ENCODE measurements at places on chromosomes 5 and 9.

DNA sequence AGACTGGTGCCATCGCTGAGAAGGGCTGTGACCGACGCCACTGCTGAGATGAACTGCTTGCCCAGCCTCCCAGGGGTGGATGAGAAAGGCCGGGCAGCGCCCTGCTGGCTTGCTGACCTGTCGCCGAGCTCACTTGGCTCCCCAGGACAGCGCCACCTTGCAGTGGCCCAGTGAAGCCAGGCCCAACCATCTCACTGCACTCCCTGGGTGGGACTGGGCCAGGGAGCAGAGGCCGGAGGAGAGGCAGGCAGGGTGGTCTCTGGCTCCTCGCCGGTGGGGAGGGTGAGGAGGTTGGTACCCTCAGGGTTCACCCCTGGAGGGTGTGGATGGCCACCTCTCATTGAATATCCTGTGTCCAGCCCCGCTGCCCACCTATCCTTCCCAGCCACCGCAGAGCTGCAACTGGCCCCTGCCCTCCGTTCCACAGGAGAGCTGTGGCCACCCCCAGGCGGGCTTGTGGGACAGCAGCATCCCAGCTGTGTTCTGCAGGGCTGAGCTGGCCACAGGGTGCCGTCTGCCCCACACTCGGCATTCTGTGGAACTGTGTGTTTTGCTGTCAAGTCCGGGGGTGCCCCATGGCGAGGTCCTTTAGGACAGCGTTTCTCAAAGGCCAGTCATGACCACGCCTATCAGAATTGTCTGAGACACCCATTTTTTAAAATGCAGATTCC is 41.0 kb upstream of the FCN2 start:
- DNase-seq = no peak

GRCh38 chr5:140267559-140268018 is 35.3 kb downstream of the PFDN1 start:
- DNase-seq = no peak

DNA sequence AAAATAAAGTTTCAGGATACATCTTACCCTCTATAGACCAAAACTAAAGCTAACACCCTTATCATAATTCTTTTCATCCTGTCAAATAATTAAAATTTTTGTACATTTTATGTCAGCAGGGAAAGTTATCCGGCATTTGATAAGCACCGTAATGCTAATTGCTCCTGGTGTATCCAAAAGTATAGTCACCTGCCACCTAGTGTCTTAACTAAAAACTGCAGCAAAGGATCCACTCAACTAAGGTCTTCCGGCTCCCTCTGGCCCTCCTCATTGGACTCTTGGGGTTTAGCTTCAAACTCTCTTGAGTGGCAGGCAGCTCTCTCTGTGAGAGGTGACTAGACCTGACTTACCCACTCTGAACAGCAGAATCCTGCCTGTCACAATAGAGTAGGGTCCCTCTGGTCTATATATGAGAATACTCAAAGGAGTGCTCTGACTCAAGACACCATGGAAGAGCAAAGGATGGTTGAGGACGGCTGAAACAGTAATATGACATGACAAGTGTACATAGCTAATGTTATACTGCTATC is 60.4 kb upstream of the CAST start:
- DNase-seq = peak; percentile 76

DNA sequence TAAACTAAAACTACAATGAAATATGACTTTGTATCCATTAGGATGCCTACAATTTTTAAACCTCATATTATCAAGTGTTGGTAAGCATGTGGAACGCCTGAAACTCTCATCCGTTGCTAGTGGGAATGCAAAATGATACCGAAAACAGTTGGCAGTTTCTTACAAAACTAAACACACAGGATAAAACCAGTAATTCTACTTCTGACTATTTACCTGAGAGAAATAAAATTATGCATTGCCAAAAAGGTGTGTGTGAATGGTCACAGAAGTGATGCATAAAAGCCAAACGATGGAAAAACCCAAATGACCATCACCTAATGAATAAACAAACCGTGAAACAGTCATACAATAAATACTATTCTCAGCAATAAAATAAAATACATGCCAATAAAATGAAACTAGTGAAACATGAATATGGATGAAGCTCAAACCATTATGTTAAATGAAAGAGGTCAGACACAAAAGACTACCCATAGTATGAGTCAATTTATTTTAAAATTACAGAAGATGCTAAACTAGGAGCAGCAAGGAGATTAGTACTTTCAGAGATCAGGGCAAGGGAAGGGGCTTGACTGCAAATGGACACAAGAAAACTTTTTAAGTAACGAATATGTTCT is 13.4 kb downstream of the AUH start:
- no peak for DNase-seq

DNA sequence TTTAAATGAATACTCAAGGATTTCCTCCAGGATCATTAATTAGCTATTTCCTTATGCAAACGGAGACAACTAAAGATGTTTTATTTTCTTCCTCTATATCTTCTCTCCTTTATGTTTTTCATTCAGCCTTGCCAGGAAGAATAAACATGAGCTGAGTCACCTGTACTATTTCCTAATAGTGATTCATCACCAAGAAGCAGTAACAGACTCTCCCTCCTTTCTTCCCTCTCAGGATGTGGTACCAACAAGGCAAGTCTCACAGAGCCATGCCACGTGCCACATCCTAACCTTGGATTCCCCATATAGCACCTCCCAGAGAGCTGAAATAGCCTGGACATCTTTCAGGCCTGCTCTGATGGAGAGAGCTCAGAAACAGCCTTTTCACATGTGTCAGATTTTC is 758.6 kb upstream of the DMAC1 start:
- no peak for DNase-seq

DNA sequence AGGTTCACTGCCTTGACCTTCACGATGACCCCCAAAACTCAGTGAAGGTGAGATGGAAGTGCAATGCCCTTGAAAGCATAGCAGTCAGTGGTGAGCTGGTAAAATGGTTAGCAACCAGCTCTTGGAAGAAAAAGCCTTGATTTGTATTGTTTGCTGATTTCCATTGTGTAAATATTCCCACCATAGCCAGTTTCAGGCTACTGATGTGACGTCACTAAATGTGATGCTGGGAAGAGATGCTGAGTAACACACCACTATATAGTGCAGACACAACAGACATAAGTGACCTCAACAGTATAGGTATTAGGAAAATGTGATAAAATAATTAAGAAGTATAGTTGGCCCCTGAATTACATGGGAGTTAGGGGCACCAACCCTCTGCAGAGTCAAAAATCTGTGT is 31.1 kb downstream of the GZMK start:
- no peak for DNase-seq

GRCh38 chr5:131394128-131394527 is 130.3 kb downstream of the CDC42SE2 start:
- peak; percentile 47 for DNase-seq

DNA sequence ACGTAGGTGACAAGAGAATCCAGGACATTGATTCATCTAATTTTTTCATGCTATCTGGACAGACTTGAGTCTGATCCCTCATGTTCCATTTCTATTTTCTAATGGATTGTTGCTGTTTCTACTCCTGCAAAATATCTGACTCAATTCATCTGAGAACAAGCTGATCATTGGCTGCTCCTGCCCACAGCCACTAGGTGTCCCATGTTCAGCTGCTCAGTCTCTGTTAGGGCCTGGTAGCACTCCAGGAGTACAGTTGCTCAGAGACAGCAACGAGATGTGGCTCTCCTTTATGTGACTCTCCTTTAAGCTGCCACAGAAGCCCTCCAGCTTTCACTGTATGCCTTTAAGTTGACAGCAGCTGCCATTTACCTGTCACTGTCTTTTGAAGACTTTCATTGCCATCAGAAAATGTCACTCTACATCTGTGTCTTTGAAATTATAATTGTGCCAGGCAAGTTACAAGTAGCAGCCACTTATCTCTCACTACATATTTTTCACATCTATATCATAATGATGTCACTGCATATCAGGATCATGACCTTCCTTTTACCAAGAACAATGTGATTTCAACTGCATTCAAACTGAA is 1944.2 kb upstream of the NUDT12 start:
- no peak for DNase-seq

DNA sequence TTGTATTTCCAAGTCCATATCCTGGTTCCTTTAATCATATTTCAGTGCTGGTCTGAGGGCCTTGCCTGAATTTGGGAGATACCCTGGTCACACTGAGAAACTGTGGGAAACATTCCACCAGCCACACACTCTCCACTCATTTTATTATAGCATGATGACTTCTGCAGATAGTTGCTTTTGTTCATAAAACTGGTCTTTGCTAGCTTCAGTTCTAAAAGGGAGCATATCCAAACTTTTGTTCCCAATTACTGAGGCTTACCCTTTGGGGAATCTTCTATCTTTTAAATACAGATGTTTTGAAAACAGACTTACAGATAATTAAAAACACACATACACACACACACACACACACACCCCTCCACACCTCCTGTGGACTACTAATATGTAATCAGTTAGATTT is 21.0 kb downstream of the DMGDH start:
- no peak for DNase-seq

DNA sequence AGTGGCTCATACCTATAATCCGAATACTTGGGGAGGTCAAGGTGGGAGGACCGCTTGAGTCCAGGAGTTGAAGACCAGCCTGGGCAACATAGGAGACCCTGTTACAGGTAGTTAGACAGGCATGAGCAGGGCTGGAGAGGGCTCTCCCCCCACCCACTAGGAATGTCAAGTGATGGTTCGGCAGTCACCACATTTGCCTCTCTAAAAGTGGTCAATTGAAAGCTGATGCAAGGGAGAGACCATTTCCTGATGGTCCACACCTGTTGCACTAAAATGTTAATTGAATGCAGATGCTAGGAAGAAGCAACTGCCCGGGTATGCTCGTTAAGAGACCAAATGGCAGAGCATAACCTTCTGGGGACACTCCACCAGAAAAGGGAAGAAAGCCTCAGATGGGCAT is 82.7 kb downstream of the SFXN1 start:
- DNase-seq = no peak

DNA sequence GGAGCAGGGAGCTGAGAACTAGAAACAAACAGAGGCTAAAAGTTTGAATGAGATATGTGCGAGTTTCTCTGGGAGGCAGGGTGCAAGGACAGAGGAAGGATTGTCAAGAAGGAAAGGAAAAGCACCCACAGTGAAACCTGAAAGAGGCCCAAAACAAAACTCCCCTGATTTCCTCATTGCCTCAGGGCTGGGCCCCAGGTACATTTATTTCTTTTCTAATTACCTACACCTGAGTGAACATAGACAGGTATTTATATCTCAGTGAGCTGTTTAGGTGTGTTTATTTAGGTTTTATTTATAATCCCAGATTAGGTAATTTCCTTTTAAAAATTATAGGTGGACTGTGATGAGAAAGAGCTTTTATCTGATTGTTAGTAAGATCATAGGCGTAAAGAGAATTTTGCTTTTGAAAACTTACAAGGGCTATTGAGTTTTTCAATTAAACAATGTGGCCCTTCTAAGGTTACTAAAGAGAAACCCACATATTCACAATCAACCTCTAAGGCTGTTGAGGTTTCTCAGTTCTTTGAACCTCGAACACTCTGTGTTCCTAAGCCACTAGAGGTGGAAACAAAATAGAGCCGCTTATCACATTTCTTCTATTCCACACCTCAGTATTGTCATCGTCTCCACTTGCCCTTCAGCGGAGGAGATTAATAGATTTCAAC is 344.8 kb downstream of the ZNF608 start:
- DNase-seq = no peak

DNA sequence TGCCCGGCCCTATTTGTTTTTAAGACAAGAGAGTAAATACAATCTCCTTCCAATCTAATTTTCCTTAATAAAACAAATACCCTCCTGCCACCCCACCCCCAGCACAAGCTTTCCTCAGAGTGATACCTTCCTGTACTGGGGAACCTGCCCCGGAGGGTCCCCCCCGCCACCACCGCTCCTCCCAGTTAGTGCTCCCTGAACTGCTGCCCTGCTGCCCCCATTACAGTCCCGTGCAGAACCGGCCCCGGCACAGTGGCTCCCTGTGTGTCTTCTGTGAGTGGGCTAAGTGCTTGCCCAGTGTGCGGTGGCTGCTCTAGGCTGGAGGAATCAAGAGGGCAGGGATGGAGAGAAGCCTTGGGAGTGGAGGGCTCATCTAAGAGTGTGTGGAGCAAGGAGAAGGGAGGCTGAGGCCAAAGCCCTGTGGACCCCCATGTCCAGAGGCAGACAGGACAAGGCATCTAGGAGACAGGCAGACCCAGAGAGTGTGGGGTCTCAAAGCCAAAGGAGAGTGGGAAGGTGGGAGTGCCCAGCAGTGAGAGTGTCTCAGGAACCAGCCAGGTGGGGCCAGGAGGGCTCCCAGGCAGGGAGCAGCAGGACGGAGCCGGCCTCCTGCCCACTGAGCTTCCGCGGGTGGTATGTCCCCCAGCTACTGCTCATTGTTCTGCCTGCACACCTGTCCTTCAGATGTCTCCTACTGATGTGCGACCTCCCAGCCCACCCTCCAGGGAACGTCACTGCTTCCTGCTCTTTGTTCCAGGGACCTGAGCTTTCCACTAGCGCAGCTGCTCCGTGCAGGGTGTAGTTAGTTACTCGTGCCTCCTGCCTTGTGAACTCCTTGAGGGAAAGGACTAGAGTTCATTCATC is 129.0 kb downstream of the DAB2IP start:
- DNase-seq = no peak

DNA sequence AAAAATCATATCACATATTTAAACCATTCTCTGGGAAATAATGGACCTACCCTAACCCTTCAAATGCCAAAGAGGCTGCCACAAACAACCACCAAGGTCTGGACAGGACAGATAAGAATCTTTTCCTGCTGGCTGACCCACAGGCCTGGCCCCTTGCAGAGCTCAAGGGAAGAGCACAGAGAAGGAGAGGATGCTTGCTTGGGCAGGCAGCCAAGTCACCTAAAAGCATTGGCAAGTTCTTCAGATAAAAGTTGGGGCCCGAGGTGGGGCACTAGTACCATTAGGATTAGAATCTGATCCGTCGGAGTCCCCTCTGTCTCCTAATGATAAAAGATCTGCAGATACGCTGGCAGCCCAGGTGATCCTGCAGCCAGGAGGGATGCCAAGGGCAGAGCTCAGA is 176.6 kb downstream of the GABBR2 start:
- DNase-seq = no peak

GRCh38 chr5:116273448-116274242 is 188.8 kb downstream of the COMMD10 start:
- no peak for DNase-seq

DNA sequence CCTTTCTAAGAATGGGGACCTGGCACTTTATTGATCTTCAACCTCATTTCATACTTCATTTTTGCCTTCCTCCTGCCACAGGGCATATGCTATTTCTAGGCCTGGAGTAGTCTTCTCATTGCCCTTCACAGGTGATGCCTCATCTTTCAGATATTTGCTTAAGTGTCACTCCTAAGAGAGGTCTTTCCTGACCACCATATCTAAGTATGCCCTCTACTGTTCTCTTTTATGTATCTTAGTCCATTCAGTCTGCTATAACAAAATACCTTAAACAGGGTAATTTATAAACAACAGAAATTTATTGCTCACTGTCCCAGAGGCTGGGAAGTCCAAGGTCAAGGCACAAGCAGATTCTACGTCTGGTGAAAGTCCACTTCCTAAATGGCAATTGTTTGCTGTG is 99.1 kb downstream of the ADAMTS6 start:
- no peak for DNase-seq

DNA sequence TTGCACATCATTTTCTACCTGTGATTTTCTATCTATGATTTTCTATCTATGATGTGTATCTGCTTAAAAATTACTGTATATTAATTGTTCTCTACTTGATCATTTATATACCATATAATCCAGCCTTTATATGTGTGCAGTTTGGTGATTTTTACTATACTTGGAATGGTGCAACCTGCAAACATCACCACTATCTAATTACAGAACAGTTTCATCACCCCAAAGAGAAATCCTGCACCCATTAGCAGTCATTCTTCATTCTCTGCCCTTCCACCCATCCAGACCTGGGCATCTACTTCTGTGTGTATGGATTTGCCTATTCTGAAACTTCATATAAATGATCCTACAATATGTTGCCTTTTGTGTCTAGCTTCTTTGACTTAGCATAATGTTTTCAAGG is 51.3 kb downstream of the CARTPT start:
- DNase-seq = no peak

Data from inflammatory macrophage treated with lipopolysaccharide for 4 hours (primary cell).